ENCODE measurements at places on chromosomes 11 and 22.
A peak's percentile ranks its signal among the peaks of the same experiment; 100 is the strongest.

DNA sequence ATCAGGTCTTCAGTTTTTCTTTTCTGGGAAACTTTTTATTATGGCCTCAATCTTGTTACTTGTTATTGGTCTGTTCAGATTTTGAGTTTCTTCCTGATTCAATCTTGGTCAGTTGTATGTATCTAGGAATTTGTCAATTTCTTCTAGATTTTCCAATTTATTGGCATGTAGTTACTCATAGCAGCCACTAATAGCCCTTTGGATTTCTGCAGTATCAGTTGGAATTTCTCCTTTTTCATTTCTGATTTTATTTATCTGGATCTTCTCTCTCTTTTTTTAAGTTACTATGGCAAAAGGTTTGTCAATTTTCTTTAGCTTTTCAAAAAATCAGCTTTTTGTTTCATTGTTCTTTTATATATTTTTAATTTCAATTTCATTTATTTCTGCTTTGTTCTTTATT is 419.6 kb upstream of the KIRREL3 start:
- no peak for DNase-seq

DNA sequence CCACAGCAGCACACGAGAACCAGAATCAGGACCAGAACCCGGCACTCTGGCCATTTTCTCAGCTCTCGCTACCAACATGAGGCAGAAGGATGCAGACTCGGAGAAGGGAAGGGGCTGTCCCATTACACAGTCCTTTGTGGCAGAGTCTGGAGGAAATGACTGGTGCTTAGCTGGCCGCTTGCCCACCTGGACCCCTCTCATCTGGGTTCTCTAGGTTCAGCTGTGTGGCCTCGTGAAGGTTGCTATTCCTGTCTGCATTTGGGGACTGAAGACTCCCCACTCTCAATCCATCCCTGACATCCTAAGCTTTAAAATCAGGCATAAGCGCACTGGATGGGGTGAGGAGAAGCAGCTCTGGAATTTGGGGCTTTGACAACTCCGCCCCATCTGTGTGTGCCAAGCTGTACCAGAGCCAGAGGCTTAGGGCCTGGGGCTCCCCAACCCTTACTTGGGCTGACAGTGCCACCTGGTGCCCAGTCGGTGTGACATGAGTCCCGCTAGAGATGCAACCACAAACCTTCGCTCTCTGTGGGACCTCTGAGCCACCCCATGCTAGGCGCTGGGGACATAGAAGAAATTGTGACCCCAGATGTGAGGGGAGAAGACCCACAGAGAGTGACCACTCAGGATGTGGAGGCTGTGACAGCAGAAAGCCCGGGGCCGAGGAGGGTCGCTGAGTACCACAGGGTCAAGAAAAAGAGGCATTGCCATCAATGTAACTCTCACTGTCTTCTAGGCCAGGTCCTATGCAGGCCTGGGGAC is 35.8 kb upstream of the FCHSD2 start:
- peak; percentile 65 for DNase-seq

- DNase-seq = no peak
These were observed 172.9 kb downstream of the DBX1 start for GRCh38 chr11:19987331-19987801.

DNA sequence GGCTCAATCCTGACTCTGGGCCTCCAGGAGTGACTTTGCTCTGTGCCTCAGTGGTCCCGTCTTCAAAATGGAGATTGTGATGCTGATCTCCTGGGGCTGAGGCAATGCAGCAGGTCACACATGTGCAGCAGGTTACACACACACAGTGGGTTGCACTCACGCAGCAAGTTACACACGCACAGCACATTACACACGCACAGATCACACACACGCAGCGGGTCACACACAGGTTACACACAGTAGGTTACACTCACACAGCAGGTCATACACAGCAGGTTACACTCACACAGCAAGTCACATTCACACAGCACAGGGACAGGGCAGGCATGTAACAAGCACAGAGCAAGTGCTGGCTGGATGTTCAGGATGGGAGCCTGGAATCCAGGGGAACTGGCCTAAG is 11.3 kb downstream of the C11orf24 start:
- no peak for DNase-seq

DNA sequence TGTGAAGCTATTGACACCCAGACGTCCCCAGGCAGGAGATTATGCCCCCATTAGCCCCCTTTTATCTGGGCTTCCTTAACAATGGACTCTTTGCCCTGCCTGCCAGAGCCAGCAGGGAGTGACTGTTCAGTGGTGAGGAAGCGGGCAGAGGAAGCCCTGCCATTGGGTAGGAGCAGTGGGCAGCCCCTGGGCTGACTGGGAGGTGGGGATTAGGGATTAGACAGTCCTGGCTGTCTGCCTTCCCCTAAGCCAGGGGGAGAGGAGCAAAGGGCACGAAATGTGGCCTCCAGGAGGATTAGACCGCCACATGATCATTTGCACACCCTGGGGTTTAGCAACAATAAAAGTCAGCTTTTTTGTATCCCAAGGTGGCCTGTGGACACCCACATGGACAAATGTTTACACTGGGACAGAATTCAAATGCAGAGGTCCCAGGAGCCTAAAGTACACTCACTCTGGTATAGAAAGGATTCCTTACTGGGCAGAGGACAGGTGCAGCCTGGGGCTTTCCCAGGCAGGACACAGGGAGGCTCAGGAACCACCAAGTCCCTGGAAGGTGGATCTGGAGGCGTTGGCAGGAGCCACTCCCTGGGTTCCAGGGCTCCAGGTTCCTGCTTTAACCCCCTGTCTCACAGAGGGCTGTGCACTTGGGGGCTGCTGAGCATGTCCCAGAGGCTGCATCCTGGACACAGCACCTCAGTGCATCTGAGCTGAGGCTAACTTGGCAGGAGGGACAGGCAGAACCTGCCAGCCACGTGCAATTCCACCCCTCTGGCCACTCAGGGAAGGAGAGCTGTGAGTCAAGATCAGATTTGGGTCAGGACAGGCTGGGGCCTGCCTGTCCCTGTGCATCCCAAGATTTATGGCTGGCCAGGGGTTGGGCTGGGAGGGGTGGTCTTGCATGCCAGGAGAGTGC is 2.1 kb downstream of the PNPLA3 start:
- no peak for DNase-seq

GRCh38 chr11:73277467-73277866 is 5.3 kb downstream of the P2RY6 start:
- DNase-seq = no peak

- no peak for DNase-seq
These were observed 10.4 kb downstream of the OR51B4 start for GRCh38 chr11:5291207-5291838.

- no peak for DNase-seq
These were observed 6.1 kb upstream of the FGF4 start for GRCh38 chr11:69781241-69781640.

DNA sequence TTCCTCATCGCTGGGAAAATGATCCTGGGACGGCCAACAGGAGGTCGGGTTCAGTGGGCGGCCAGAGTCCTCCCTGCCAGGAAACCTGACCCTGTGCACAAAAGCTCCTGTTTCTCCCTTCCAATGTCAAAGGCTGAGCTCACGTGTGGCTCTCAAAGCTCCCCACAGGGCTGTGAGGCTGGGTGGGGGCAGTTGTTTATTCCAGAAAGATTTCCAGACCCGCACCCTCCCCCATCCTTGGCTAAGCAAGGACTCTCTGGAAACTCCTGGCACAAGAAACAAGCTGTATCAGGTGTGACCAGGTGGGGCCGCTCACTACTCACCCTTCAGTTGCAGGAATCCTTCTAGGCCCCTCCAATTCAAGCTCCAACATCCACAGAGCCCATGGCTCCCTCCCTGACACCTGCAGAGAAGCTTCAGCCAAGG is 131.9 kb downstream of the SHANK2 start:
- DNase-seq = no peak

GRCh38 chr22:44192098-44192815 is 11.5 kb downstream of the PARVG start:
- DNase-seq = no peak

DNA sequence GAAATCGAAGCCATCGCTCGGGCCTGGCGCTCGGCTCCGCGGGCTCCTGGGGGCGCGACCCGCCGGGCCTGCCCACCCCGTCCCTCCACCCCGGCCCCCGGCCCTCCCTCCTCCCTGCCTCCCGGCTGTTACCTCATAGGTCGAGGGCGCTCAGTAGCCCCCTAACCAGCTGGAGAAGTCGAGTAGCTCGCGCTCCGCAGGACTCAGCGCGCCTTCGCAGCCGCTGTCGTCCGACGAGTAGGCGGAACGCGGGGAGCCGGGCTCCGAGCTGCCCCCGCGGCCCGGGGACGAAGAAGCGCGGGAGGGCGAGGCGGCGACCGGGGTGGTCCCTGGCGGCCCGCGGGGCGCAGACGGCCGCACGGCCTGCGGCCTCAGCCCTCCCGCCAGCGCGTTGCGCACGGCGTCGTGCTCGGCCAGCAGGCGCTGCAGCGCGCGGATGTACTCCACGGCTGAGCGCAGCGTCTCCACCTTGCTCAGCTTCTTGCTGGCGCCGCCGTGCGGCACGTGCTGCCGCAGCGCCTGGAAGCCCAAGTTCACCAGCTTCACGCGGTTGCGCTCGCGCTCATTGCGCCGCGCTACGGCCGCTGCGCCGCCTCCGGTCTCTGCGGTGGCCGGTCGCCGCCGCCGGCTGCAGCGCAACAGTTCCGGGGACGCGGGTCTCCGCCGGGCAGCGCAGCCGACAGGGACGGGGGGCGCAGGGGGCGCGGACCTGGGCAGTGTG is 627 bp downstream of the ASCL2 start:
- no peak for DNase-seq

- no peak for DNase-seq
These were observed 6.3 kb upstream of the SH3BP1 start for GRCh38 chr22:37633089-37633624.

- DNase-seq = no peak
These were observed 93.0 kb downstream of the CELSR1 start for GRCh38 chr22:46444390-46444854.

DNA sequence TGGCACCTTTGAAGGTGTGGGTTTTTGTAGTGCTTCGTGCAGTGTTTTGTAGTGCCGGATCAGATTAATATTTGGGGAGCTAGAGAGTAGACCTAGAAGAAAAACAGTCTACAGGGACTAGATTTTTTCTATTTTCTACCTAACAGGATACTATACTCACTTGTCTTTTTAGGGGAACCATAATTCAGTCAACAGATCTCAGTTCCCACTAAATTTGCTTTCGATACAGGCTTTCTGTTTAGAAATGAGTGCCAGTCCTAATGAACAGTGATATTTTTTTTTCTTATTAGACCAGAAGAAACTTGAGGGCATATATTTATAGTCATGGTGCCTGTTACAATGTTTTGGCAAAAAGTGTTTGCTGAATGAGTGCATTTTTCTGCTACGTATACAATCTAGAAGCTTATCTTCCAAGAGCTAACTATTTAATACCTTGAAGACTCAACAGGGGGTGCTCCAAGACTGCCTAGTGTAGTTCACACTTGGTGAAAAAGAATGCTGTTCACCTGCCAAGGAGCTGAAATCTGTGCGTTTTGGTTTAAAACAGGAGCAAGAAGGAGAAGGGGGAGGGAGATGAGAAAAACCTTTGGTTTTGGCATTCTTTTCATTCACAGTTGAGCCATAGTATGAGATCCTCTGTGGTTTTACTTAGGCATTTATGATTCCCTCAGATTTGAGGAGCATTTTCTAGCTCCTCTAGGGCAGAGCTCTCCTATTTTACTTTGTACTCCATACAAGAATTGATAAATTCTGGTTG is 44.9 kb upstream of the VSTM5 start:
- DNase-seq = no peak

DNA sequence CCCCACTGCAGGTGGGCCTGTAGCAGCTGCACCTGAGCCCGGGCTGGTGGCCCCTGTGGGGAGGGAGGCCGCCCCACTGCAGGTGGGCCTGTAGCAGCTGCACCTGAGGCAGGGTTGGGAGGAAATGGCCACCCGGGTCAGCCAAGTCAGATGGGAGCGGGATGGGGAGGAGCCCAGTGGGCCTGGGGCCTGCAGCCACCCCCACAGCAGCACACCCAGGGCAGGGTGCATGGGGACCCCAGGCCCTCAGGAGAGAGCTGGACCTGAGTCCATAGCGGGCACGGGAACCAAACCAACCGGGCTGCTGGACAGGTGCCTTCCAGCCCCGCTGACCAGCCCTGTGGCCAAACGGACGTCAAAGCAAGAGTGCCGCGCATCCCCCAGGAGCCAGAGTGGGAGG is 61.7 kb downstream of the BRD1 start:
- peak; percentile 2 for DNase-seq
